ENCODE measurements at places on chromosomes 3 and 15. TPM values are rescaled to one million over a fixed set of nuclear protein-coding genes. Genes with fewer than 3 reads are reported as not detected.

MYH15 gene
- total RNA-seq: 0.15 TPM

C15orf62 gene
- total RNA-seq: 0.13 TPM

CRYGS gene
- 0.13 TPM for total RNA-seq

UNC13C gene
- total RNA-seq: not detected

ZDHHC3 gene
- 58.4 TPM for total RNA-seq

XYLB gene
- total RNA-seq: 1.9 TPM

TEX9 gene
- 1.5 TPM for total RNA-seq

NAA50 gene
- total RNA-seq: 171 TPM

VEPH1 gene
- total RNA-seq: 138 TPM

CIAO2A gene
- 84.2 TPM for total RNA-seq

SAMMSON gene
- not detected for total RNA-seq

RPL29 gene
- 1,551 TPM for total RNA-seq

SLCO2A1 gene
- total RNA-seq: 5.6 TPM

MYL3 gene
- total RNA-seq: not detected

CP gene
- not detected for total RNA-seq

PEX5L gene
- not detected for total RNA-seq

SAXO2 gene
- total RNA-seq: 2.7 TPM

TGM4 gene
- total RNA-seq: 0.07 TPM

OTOL1 gene
- not detected for total RNA-seq

GOLGA6B gene
- not detected for total RNA-seq

HYPK gene
- 10.3 TPM for total RNA-seq

AMIGO3 gene
- not detected for total RNA-seq

ADGRG7 gene
- not detected for total RNA-seq

HYAL1 gene
- total RNA-seq: 9.8 TPM

UTS2B gene
- total RNA-seq: 0.53 TPM

C3orf85 gene
- not detected for total RNA-seq

TRA2B gene
- 120 TPM for total RNA-seq

THSD4 gene
- 43.2 TPM for total RNA-seq

CPEB1 gene
- total RNA-seq: not detected

TMOD3 gene
- total RNA-seq: 40.4 TPM

GOLGA6L24 gene
- not detected for total RNA-seq

ATP10A gene
- not detected for total RNA-seq

TMEM158 gene
- total RNA-seq: 3.3 TPM

SI gene
- total RNA-seq: not detected

CHRD gene
- 0.07 TPM for total RNA-seq

PTX3 gene
- total RNA-seq: 258 TPM

All from mammary microvascular endothelial cell (primary cell).